ENCODE measurements at places on chromosomes 12 and 14.

GRCh38 chr12:40832668-40833067 lies 140.4 kb downstream of the CNTN1 start:
- DNase-seq = no peak

GRCh38 chr14:52786887-52787286 lies 4.5 kb downstream of the GNPNAT1 start:
- DNase-seq = no peak

- DNase-seq = peak; percentile 41
Observed at GRCh38 chr14:22252686-22253085, 336.3 kb downstream of the DAD1 start.

DNA sequence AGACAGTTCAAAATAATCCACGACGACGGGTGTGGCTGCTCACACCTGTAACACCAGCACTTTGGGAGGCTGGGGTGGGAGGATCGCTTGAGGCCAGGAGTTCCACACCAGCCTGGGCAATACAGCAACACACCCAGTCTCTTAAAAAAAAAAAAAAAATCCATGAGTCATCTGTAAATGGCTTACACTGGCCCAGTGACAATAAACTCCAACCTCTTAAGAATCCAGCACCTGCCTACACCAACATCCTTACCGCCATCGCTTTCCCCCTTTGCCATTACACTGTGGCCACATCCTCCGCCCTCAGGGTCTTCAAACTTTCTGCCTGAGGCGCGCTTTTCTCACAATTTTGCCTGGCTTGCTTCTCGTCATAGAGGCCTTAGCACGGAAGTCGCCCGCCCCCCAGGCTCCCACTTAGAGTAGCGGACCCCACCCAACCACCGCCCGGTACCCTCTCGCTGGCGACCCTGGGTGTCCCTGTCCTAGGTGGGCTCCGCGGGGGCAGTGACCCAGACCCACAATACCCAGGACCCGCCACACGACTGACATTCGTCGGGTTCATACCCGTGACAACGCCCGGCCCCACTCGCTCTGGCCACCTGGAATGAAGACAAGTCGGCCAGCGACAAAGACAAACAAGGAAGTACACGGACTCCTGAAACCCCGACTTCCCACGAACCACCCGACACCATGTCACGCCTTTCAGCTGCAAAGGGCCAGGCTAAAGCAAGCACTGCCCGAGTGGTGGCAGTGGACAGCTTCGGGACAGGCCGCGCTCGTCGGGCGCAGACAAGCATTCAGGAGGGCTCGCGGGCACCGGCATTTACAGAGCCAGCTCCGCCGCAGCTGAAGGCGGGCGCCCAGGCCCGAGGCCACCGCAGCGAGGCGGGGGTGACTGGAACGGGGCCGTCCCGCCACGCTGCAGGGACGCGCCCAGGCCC lies 636 bp downstream of the GOLGA3 start:
- DNase-seq = peak; percentile 79

GRCh38 chr14:95452893-95453712 lies 63.3 kb downstream of the SYNE3 start:
- DNase-seq = no peak

- no peak for DNase-seq
Observed at GRCh38 chr14:69711881-69712560, 54.9 kb upstream of the SRSF5 start.

DNA sequence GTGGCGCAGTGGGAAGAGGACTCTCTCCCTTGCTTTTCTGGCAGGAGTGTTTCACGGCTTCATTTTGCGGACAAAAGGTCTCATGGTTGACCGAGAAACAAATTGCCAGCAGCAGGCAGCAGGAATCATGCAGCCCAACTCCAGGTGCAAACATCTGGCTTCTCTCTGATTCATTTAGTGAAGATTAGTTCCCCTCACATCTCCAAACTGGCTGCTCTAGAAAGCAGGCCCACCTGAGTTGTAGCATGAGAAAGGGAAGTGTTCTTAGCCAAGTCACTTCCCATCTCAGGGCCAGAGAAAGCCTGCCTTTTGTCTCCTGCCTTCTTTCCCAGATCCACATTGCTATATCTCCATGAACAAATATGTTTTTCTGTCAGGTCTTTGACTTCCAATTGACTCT lies 120.8 kb upstream of the CCDC196 start:
- DNase-seq = no peak

GRCh38 chr12:104520242-104520900 lies 63.6 kb downstream of the CHST11 start:
- DNase-seq = peak; percentile 90

DNA sequence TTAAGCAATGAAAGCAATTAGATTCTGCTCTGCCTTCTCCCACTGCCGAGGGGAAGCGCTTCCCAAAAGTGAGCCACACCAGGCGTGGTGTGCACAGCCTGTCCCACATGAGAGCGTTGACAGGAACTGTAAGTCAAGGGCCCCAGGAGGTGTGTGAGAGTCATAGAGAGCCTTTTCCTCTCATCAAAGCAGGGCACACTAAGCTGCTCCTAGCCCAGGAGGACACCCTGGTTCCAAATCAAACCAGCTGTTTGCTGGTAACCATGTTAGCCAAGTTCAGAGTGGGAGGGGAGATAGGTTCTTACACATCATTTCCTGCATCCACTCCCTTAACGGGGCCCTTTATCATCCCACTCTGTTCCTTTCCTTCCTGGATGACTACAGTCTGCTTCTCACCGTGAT lies 98.3 kb downstream of the SPTSSA start:
- peak; percentile 15 for DNase-seq

DNA sequence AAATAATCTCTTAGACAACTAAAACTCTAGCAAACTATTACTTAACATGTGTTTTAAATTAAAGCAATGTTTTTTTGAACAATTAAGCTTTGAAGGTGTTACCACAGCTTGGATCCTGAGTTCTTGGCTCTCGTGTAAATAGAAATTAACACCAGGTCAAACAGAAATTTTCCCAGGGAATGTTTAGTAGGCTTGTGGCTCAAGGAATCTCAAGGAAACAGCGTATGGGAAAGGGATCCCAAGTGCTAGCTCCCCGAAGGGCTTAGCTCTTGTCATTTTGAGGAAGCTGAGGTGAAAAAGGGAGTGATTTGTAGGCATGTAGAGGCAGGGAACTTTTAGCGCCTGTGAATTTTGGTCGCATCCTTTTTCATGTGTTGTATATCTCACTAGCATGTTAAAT lies 11.4 kb downstream of the KNTC1 start:
- no peak for DNase-seq

- DNase-seq = no peak
Observed at GRCh38 chr12:107655281-107656065, 30.1 kb upstream of the PWP1 start.

DNA sequence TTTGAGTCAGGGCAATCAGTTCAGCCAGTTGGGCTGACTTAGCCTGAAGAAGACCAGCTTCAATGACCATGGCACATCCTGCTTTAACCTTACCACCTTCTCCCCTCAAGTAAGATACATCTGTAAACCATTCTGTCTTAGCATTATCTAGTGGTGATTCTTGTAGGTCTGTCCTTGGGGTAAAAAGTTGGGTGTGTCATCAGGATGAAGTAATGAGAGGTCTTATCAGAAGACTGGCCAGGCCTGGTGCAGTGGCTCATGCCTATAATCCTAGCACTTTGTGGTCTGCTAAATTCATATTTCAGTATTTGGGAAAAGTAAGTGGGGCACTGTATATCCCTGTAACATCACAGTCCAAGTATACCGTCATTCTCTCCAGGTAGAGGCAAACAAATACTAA lies 19.1 kb downstream of the SINHCAF start:
- DNase-seq = no peak

- DNase-seq = no peak
Observed at GRCh38 chr14:65791191-65791981, 378.9 kb downstream of the FUT8 start.

DNA sequence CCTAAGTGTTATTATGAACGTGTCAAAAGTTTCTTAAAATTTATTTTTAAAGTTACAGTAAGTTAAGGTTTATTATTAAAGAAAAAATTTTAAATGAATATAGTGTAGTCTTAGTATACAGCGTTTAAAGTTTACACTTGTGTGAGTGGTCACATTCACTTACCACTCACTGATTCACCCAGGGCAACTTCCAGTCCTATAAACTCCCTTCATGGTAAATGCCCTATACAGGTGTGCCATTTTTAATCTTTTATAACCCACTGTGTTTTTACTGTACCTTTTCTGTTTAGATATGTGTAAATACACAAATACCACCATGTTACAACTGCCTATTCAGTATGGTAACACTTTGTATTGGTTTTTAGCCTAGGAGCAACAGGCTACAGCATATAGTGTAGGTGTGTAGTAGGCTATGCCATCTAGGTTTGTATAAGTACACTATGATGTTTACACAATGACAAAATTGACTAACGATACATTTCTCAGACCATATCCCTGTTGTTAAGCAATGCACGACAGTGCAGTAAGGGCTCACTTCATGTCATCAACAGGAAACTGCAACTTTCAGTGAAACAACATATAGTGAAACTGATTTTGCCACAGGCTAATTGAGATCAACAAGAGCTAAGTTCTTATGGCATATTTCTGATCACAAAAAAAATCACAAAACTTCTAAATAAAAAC lies 112.0 kb upstream of the TMCC3 start:
- DNase-seq = peak; percentile 62

- DNase-seq = no peak
Observed at GRCh38 chr12:58420503-58420902, 479.1 kb downstream of the ATP23 start.

- DNase-seq = peak; percentile 24
Observed at GRCh38 chr12:122523846-122524718, 2.7 kb downstream of the RSRC2 start.

GRCh38 chr12:118166946-118167345 lies 31.0 kb downstream of the PEBP1 start:
- no peak for DNase-seq

- peak; percentile 42 for DNase-seq
Observed at GRCh38 chr12:123024819-123025391, 44.4 kb downstream of the ARL6IP4 start.

DNA sequence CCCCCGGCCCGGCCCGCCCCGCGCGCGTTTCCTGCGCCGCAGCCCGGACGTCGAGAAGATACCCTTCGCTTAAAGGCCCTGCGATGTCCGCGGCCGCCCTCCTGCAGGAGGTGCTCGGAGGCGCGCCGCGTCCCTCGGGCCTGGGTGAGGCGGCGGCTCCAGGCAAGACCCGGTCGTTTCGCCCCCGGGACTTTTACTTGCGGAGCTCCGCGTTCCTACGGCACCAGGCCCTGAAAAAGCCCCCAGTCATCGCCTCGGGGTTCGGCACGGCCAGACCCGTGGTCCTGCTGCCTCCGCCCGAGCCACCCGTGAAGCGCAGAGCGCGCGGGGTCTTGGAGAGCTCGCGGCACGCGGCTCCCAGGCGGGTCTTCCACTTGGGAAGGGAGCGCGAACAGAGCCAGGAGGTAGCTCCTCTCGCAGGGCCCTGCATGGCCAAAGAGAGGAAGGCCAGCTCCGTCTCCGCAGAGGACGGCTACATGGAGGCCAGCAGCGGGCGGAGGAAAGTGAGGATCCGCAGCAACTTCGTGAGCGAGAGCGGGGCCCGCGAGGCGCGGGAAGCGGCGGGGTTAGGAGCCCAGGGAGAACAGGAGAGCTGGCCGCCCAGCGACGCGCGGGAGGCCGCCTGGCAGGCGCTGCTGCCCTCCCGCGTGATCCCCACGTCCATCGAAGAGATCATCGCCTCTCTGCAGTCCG lies 26.9 kb downstream of the TTC6 start:
- peak; percentile 45 for DNase-seq

GRCh38 chr14:22641846-22642245 lies 2.3 kb downstream of the OR6J1 start:
- no peak for DNase-seq

GRCh38 chr12:5260086-5260485 lies 171.8 kb upstream of the NTF3 start:
- no peak for DNase-seq

GRCh38 chr12:106739318-106739717 lies 35.2 kb upstream of the RIC8B start:
- no peak for DNase-seq

GRCh38 chr12:105935981-105936380 lies 202.8 kb downstream of the NUAK1 start:
- DNase-seq = peak; percentile 50

DNA sequence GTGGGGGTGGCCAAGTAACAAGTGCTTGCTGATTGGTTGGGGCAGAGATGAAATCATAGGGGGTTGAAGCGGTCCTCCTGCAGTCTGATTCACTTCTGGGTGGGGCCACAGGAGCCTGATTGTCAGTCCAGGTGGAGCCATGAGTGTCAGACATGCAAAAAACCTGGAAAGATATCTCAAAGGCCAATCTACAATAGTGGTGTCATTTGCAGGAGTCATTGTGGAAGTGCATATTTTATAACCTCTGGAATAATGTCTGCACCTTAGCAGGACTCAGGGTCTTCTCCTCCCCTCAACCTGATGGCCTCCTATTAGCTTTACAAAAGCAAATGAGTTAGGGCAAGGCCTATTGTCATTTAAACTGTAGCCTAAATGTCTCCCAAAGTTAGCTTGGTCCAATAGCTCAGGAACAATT lies 241.4 kb downstream of the NUAK1 start:
- DNase-seq = no peak

DNA sequence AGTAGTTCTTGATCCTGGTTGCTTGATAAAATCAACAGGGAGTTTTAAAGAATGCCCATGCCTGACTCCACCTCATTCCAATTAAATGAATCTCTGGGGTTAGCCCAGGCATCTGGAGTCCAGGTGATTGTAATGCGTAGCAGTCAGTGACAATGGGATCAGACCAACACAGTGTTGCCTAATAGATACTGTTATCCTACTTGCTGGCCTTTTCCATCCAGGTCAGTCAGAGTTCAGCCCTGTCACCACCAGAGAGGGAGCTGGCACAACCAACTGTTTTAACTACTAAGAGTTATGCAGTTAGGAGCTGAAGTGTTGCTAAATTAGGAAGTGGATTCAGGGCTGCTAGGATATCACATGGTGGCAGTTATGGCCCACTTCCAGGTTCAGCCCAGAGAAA lies 107.1 kb downstream of the GPR135 start:
- no peak for DNase-seq

DNA sequence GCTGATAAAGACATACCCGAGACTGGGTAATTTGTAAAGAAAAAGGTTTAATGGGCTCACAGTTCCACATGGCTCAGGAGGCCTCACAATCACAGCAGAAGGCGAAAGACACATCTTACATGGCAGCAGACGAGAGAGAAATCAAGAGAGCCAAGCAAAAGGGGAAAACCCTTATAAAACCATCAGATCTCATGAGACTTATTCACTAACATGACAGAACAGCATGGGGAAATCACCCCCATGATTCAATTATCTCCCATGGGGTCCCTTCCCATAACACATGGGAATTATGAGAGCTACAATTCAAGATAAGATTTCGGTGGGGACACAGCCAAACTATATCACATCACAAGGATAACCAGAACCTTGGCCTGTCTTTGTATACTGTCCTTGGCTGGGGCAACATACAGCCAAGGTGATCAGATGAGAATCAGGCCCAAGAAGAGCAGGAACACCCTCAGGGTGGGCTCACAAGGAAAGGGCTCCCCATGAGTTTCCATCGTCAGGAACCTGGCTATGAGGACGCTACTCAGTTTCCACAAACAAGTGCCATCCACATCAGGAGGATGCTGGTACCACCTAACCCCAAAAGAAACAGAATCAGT lies 152.7 kb downstream of the FOXN3 start:
- no peak for DNase-seq
